ENCODE measurements at places on chromosomes 13 and 19. TPM values are rescaled to one million over a fixed set of nuclear protein-coding genes. Genes with fewer than 3 reads are reported as not detected.

GRCh38 chr13:40231311-40231710, 435.1 kb downstream of the FOXO1 start:
- no peak for DNase-seq

GRCh38 chr13:31733647-31734046, 5.7 kb upstream of the RXFP2 start:
- no peak for DNase-seq

- peak; percentile 75 for DNase-seq
Observed at GRCh38 chr19:15379999-15380647, 536 bp upstream of the AKAP8 start.

GRCh38 chr13:83086088-83086487, 796.2 kb downstream of the SLITRK1 start:
- no peak for DNase-seq

TEAD2 gene
- 41.4 TPM for polyA plus RNA-seq

- no peak for DNase-seq
Observed at GRCh38 chr13:114097212-114097892, 35.1 kb downstream of the RASA3 start.

- no peak for DNase-seq
Observed at GRCh38 chr13:94657167-94657566, 55.2 kb downstream of the SOX21 start.

GRCh38 chr19:39154100-39154628, 28.6 kb downstream of the PAK4 start:
- no peak for DNase-seq

ZNF586 gene
- polyA plus RNA-seq: 8.0 TPM

DNA sequence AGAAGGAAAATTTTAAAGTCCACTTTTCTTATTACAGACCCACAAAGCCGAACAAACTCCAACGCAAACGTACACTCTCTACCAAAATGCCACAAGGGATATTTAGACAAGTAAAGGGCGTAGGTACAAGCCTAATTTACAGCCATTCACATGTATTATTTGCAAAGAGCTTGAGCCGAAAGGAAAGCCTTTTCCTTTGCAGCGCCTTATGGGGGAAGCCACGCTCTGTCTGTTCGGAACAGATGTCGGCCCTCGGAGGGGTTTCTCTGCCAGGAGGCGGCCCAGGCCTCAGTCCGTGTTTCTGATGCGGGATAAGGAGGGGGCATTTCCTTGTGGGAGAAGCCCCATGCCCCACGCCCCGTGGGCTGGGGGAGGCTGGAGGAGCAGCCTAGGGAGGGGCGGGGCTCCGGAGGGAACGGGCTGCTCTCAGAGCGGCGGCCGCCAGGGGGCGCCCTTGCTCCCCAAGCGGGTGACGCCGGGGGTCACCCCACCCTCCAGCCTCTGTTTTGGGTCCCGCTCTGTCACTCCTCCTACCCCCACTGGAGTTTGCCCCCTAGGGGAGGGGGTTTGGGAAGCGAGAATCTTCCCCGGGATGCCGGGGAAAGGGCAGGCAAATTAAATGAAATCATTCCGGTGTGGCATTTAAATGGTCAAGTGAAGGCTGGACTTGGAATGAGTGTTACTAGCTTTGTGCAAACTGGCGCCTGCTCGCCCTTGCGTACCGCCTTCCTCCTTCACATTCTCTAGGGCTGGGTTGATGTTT, 2.9 kb downstream of the HTR2A start:
- peak; percentile 87 for DNase-seq

EID2 gene
- 29.3 TPM for polyA plus RNA-seq

GRCh38 chr13:39148513-39148961, 110.3 kb downstream of the NHLRC3 start:
- peak; percentile 32 for DNase-seq

ZNF235 gene
- 2.7 TPM for polyA plus RNA-seq

ANGPTL8 gene
- polyA plus RNA-seq: 20.8 TPM

GRCh38 chr13:39210961-39211534, 172.8 kb downstream of the NHLRC3 start:
- no peak for DNase-seq

GRCh38 chr13:36903925-36904595, 16.0 kb downstream of the SMAD9 start:
- DNase-seq: no peak

ZNF582 gene
- 4.5 TPM for polyA plus RNA-seq

CEACAM16 gene
- not detected for polyA plus RNA-seq

GRCh38 chr13:110633776-110634175, 18.4 kb downstream of the NAXD start:
- DNase-seq: no peak

- no peak for DNase-seq
Observed at GRCh38 chr19:28887920-28888618, 324.9 kb downstream of the UQCRFS1 start.

GRCh38 chr13:53017433-53017970, 11.1 kb upstream of the OLFM4 start:
- DNase-seq: no peak

LACC1 gene
- polyA plus RNA-seq: 3.6 TPM

IGFL1 gene
- not detected for polyA plus RNA-seq

ZNF562 gene
- 0.94 TPM for polyA plus RNA-seq

SCAMP4 gene
- 103 TPM for polyA plus RNA-seq

- DNase-seq: no peak
Observed at GRCh38 chr19:10872546-10873107, 1.3 kb downstream of the CARM1 start.

DNA sequence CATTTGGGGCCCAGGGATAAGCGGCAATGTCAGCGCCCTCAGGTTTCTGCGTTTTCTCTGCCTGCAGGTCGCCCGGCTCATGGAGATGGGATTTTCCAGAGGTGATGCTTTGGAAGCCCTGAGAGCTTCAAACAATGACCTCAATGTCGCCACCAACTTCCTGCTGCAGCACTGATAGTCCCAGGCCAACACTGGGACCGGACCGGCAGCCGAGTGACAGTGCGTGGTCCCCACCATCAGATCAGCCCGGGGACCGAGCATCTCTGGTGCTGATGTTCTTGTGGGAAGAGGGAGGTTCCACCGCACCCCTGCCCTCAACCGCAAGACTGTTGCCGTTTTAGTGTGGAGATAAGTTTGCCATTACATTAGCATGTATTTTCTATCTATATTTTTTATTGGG, 78.0 kb upstream of the GPR183 start:
- no peak for DNase-seq
